ENCODE measurements at places on chromosomes 11 and 22.

GRCh38 chr11:124875943-124876817, 10.9 kb downstream of the ROBO3 start:
- DNase-seq = peak; percentile 88

GRCh38 chr22:44409211-44409973, 88.6 kb downstream of the RTL6 start:
- DNase-seq = no peak

- no peak for DNase-seq
Measured at GRCh38 chr11:44592125-44592940, 26.9 kb downstream of the CD82 start.

DNA sequence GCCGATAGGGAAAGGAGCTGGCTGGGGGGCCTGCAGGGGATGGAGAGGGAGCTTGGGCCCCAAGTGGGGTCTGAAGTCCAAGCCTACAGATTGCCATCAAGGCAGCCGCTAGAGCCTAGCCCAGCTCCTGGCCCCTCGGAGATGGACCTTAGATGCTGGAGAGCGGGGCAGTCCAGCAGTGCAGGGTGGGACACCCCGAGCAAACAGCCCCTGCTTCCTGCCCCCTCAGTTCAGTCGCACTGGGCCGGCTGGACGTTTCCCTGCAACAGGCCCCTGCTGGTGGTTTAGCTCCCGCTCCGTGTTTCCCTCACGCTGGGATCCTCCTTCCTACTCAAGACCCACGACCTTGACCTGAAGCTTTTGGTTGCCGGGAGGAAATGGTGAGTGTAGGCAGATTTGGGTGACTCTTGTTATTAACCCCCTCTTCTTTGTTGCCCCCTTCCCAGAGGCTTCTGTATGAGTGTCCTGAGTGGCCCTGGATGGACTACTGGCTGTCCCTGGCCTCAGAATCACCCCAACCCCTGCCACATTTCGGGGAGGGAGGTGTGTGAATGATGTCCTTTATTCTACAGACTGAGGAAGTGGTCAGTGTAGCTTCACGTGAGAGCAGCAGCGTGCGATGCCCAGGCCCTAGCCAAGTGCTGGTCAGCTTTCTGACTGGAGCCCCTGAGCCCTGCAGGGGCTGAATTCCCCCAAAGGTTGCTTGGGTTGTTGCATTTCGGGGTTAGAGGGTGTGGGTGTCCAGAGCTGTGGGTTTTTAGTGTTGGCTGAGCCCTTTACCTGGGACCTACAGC, 2.7 kb downstream of the ST3GAL4 start:
- DNase-seq = no peak

DNA sequence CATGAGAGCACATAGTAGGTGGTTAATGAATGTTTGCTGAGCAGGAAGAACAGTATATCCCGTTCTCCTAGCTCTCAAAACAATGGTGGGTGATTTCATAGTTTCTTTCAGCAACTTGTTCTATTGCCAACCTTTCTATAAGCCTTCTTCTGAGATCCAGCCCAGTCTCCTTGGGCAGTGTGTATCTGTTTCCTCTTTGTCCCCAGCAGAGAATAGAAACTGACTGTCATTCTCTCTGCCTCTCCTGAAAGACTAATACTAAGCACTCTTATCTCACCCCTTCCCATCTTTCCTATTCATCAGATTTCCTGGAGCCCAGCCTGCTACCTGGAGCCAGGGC, 272.9 kb downstream of the ST3GAL4 start:
- DNase-seq = no peak

- DNase-seq = no peak
Measured at GRCh38 chr11:69262918-69263735, 30.8 kb upstream of the MYEOV start.

GRCh38 chr22:31271485-31271884, 20.8 kb downstream of the PIK3IP1 start:
- DNase-seq = peak; percentile 90

DNA sequence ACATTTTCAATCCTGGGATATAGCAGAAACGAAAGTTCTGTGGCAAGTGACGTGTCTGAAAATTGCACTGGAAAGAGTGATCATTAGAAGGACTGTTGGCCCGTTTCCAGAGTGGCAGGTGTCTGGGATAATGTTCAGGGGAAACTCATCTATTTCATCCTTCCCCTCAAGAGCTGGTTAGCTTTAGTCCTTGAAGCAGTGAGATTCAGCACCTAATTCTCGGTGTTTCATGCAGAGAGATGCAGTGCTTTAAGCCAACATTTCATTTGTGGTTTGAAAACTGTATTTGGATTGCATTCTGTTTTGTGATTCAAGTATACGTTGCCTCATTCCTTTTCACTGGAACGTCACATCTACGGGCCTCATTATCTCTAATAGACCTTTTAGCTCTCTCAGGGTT, 205.0 kb upstream of the RAG2 start:
- no peak for DNase-seq

DNA sequence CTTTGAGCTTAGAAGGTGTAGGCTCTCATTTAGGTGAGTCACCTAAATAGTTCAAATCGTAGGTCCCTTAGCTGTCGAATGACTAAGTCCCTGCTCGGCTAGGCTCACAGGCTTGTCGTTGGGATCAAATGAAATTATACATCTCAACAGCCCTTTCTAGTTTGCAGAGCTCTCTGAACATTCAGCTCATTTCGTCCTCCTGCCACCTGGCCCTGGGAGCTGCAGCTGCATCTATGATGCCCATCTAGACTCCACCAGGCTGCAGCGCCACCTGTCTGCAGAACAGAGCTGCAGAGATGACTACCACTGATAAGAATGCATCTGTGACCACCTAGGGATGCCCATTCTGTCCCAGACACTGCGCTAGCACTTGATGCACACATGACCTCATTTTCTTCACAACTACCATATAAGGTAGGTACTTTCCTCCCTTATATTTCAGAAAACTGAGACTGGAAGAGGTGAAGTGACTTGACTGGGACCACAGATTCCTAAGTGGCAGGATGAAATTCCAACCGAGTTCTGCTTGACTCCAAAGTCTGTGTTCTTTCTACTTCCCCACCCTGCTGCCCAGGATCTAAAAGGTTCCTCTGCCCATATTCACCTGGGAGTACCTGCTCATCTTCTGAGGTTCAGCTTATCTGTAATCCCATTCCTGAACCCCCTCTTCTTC, 141.1 kb upstream of the NARS2 start:
- peak; percentile 86 for DNase-seq

DNA sequence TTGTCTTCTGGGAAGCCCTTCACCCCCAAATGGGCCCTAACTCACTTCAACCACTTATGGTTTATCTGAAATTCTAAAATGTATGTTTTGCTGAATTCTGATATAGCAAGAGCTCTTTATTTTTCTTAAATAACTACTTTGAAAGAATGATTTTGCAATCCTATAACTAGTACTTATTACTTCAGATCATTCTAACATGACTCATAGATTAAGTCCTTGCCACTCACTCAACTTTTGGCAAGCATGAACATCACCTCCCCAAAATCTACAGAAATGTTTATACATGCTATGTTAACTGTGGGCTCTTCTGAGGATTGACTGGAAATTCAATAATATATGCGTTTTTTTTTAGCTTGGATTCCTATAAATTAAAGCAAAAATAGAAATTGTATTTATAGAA, 367.4 kb upstream of the FAT3 start:
- no peak for DNase-seq

DNA sequence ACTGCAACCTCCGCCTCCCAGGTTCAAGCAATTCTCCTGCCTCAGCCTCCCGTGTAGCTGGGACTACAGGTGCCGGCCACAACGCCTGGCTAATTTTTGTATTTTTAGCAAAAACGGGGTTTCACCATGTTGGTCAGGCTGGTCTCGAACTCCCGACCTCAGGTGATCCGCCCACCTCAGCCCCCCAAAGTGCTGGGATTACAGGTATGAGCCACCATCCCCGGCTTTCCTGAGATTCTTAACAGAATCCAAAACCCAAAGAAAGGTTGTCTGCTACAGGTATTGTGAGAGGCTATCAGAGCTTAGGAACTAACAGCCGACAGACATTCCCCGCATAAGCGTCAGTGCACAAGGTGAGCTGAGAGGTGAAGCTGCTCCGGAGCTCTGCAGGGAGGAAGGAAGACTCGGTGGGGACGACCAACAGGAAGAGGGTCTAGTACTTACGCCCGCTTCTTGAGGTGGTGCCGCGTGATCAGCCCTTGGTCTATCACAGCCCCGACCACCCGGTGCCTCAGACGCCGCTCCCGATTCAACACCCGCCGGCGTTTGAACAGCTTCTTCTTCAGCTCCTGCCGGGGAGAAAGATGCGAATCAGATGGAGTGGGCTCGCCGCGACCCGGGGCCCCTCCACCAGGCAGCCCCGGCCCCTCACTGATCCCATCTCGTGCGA, 470 bp downstream of the C11orf98 start:
- DNase-seq = peak; percentile 49

DNA sequence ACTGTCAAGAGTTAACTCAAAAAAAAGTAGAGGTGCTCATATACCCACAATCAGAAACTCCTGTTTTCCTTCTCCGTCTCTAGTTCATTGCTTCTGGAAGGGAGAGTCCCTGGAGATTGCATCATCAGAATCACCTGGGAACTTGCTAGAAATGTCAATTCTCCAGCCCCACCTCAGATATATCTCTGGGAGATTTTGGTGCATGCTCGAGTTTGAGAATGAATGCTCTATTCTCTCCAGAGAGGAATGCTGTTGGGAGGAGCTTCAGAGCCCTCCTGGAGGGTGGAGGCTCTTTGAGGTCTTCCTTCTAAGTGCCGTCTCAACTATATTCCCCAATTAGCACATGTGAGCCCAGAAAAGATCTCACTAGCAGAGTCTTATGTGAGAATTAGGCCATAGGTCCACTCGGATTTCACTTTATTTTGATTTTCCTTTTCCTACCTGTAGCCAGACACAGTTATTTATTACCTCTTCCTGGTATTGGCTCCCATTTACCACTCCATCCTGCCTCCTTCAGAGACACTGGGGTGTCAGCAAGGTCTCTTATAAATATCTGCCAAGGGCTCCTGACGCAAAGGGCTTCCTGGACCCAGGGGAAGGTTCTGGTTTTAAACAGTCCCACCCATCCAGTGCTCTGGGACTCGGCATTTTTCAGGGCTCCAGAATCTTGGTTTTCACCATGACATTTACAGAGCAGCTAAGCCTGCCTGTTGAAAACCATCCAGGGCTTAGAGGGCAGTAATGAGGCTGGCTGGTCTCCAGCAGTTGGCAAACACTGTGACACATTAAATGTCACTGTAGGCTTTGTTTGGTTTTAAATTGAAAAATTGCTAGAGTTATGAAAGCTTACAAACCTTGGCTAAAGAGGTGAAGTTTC, 136.2 kb downstream of the CD44 start:
- DNase-seq = no peak

- DNase-seq = no peak
Measured at GRCh38 chr11:90764691-90765090, 541.8 kb upstream of the CHORDC1 start.

- DNase-seq = no peak
Measured at GRCh38 chr11:78784321-78785061, 209.8 kb upstream of the NARS2 start.

All from ACHN (cell line).